ENCODE measurements at places on chromosomes 7 and 10.

DNA sequence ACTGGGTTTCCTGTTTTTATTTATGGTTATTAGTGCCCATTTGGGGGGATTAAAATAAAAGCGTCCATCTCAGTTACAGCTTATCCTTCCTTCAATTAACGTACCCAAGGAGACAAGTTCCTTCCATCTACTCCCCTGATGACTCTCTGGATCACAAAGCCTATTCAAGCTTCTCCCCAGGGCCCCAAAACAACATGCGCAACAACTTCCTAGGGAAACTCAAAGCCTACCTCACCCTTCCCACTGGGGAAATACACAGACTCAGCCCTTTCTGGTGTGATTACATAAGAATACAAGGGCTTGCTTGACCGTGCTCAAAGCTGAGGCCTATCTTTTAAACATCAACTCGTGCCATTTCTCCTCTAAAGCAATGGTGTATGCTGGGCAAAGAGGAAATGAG lies 112.4 kb downstream of the CDK6 start:
- no peak for DNase-seq

GRCh38 chr7:149317496-149317895 lies 55.5 kb downstream of the ZNF783 start:
- no peak for DNase-seq

DNA sequence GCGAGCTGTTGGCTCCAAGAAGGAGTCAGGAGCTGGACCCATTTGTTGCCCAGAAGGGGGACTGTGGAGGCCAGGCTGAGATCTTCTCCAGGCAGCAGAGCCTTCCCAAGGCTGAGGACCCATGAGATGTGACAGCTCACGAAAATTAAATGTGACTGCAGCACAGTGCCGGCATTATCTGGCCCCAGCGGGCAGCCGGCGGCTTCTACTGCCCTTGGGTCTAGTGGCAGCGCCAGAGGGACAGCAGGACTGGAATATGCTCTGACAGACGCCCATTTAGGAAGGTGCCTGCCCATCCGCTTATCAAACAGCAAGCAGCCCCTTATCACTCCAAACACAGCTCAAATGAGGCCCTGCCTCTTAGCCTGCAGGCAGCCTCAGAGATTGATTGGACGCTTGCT lies 122.9 kb upstream of the LYZL2 start:
- no peak for DNase-seq

DNA sequence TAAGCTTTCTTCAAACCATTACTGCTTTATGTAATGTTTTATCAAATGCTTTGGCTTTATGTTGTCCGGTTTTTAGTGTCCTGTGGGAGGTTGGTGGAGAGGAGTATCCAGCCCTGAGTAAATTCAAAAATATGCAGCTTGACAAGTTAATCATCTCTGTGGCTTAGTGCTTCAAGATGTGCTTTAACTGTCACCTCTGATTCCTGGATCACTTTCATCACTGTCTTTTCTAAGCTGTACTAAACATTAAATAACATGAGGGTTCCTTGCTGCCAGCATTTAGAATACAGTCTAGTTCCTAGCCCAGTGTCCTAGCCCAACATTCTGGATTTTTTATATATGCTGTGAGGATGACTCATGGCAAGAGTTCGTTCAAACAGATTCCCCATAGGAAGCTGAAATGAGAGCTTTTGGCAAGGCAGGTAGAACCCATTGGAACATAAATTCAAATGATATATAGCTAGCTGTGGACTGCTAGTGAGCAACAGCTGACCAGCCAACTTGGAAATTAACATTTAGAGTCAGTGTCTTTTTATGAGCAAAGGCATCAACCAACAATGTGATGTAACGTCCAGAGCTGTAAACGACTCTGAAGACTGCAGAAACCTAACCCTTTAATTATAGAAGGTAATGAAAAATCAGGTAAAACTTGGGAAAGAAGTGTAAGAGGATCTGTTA lies 80.6 kb upstream of the OIT3 start:
- no peak for DNase-seq

DNA sequence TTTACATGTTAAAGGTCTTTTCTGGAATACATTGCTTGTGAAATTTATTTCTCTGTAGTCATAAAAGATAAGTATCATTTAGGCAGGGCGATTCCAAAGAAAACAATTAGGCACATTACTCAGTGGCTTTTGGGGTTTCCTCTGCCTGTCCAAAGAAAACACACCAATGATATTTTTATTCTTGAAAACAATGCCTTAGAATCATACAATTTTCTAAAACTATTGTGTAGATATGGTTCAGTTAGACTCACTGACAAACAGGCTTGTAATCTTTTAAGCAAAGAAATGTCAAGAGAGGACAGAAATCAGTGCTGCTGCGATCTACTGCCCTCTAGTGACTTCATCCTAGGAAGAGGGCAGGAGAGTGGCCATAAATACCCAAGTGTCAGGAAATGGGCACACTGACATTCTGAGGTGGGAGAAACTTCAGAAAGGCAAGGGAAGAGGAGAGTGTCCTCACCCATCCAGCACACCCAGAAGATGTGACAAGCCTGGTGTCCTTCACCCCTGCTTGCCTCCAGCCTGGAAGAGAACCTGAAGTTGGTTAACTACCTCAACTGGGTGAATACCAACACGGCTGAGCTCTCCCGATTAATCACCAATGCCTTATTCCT lies 120.5 kb downstream of the GALNT11 start:
- DNase-seq, result peak; percentile 8

- DNase-seq, result no peak
Measured at GRCh38 chr7:39525926-39526325, 40.3 kb upstream of the YAE1 start.

DNA sequence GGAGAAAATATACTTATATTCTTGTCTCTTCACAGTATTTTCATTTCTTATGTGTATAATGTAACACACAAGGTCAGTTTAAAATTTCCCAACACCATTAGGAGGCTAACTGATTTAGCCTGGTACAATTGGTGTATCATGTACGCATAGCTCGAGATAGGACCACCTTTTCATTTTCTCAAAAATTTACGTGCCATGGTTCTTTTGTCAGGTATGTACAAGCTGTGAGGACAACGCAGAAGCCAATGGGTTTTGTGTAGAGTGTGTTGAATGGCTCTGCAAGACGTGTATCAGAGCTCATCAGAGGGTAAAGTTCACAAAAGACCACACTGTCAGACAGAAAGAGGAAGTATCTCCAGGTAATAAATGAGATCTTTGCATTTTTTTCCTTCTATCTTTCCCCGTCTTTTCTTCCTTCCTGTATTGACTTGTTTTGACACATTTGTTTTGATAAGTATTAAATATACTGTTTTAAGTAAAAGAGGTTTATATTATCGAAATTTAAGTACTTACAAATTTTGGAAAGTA lies 55.0 kb downstream of the TRIM24 start:
- no peak for DNase-seq

GRCh38 chr10:15342970-15343369 lies 28.1 kb downstream of the FAM171A1 start:
- no peak for DNase-seq

DNA sequence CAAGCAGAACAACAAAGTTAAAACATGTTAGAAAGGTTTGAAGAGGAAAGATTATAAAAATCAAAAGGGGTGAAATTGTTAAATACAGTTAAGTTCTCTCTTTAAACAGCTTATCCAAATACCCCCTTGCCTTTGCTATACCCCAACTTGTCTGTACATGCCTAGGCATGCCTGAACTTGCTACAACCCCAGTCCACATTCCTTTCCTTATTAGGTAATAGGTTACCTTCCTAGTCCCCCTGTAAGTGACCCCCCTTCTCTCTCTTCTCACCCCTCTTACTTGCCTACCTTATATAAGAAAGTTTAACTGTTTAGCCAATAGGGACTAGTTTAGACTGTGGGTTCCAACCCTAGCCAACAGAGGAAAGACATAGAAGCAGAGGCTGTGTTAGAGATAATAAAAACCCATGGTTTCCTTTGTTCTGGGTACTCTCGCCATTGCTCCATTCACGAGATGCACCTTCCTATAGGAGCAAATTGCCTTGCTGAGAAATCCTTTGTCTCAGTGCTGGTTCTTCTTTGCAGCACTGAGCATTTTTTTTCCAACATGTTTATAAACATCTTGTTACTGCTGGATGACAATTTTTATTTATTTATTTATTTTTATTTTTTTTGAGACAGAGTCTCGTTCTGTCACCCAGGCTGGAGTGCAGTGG lies 282.2 kb upstream of the GALNT17 start:
- DNase-seq, result no peak

GRCh38 chr7:16417906-16418305 lies 3.4 kb downstream of the CRPPA start:
- no peak for DNase-seq

GRCh38 chr7:40418448-40418847 lies 283.6 kb downstream of the SUGCT start:
- no peak for DNase-seq

GRCh38 chr10:124875596-124875995 lies 66.3 kb upstream of the ZRANB1 start:
- no peak for DNase-seq

DNA sequence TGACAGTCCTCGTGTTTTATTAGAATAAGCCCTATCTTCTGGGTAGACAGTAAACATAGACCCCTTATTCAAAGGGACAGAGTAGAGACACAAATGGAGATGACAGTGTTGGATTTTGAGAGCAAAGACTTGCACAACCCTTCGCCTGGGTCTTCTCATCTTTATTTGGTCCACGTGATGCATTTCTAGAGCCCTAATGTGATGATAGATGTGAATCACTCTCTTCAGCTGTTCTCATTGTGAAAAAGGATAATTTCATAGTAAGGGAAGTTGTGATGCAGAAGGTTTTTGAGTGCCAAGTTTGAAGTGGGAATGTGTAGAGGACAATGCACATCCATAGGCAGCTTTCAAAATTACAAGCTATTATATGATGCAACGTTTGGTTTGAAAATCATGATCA lies 86.3 kb downstream of the CREB5 start:
- no peak for DNase-seq

DNA sequence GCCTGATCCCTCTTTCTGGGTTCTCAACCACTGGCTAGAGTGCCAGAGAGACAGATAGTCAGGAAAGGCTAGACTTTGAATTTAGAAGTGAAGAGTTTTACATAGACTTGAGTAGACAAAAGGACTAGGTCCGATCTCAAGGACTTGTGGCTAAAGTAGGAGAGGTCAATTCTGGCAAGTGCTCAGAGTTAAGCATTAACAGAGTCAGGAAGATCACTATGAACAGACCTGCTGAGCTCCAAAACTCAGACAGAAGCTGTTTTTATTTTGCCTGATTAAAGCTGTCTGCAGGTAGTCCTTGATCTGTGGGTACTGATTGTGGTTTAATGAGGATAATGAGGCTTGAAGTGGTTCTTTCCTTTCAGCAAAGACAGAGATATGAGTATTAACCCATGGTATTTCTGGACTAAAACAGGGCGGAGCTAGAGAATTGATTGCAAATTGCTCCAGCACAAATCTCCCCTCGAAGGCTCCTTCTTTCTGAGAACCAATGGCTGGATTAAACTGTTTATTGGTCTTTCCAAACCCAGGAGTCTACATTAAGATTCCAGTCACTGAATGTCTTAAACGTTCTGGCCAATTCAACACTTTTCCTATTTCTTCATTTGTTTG lies 423.2 kb downstream of the IPMK start:
- no peak for DNase-seq

- DNase-seq, result no peak
Measured at GRCh38 chr7:25288556-25289307, 60.4 kb upstream of the NPVF start.

- DNase-seq, result no peak
Measured at GRCh38 chr10:86139066-86139657, 227.4 kb downstream of the GRID1 start.

DNA sequence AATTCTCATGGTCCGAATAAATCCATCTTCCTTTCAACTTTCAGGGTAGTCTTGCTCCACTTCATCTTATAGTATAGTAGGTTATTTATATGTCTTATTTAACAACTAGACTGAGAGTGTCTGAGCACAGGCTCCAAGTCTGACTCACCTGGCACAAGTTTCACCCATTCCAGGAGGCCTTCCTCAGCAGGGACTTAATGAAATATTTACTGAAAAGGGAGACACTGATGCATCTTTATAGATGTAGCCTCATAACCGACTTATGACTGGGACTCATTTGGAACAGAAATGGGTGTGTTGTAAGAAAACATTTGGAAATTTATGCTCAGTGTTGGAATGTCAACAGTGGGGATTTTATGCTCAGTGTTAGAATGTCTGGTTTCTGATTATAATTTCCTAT lies 59.9 kb downstream of the CH25H start:
- DNase-seq, result no peak

DNA sequence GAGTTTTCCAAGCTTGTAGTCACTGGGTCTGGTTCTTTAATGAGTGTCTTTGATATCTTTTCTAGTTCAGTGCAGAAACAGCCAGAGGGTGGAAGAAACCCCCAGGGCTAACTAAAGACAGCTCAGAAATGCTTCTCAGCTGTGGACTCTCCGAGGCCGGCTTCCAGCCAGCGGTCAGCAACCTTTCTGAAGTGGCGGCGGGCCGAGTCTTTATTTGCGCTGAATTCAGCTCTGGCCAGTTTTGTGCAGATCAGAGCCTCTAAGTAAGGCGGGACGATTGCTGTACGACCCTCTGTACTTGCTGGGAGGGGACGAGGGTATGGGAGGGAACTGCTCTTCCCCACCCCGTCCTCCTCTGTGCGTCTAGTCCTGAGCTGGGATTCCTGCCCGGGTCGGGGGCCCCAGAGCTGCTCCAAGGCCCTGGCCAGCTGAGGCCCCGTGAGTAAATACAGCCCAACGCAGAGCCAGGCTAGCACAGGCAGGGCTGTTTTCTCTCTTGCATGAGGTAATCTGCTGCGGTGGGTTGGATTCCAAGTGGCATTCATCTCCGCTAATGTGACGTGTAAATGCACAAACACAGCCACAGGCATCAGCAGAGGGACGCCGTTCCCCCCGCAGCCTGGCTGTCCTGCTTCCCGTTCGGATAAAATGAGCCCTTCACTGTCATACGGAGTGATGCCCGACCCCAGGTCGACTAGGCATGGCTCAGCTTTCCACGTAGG lies 159.8 kb downstream of the PIP4K2A start:
- DNase-seq, result no peak

DNA sequence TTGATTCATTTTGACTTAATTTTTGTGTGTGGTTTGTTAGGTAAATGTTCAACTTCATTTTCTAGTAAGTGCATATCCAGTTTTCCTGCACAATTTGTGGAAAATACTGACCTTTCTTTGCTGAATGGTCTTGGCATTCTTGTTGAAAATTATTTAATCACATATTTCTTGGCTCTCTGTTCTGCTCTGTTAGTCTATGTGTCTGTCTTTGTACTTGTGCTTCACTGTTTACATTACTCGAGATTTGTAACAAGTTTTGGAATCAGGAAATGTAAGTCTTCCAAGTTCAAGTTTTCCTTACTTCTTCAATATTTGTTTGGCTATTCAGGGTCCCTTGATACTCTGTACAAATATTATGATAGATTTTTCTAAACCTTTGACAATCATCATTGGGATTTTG lies 838.2 kb upstream of the POM121L12 start:
- no peak for DNase-seq

- DNase-seq, result no peak
Measured at GRCh38 chr10:28849309-28849708, 172.0 kb downstream of the BAMBI start.

- peak; percentile 15 for DNase-seq
Measured at GRCh38 chr7:141288626-141289025, 214.8 kb downstream of the TMEM178B start.

Data from NCI-H2171 (cell line).